ENCODE measurements at places on chromosomes 12 and 14.

GRCh38 chr12:91926848-91927247 is 218.8 kb downstream of the BTG1 start:
- no peak for DNase-seq

DNA sequence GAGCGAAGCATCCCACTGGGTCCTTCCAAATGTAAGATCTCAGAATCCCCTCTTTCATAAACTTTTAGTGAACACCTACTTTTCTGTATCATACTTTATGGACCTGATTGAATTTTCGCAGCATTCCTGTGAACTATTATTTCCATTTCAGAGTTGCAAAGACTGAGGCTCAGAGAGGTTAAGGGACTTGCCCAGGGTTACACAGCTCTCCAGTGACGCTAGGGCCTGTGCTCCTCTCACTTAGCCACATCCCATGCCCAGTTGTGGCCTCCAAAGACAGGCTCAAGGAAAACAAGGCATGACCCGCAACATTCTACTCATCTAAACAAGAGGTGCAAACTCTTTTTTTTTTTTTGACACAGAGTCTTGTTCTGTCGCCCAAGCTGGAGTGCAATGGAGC is 25.9 kb upstream of the SPPL3 start:
- no peak for DNase-seq

GRCh38 chr14:98114122-98114895 is 1157.7 kb downstream of the BCL11B start:
- DNase-seq, result no peak

GRCh38 chr12:54967461-54967860 is 17.1 kb downstream of the TESPA1 start:
- DNase-seq, result no peak

DNA sequence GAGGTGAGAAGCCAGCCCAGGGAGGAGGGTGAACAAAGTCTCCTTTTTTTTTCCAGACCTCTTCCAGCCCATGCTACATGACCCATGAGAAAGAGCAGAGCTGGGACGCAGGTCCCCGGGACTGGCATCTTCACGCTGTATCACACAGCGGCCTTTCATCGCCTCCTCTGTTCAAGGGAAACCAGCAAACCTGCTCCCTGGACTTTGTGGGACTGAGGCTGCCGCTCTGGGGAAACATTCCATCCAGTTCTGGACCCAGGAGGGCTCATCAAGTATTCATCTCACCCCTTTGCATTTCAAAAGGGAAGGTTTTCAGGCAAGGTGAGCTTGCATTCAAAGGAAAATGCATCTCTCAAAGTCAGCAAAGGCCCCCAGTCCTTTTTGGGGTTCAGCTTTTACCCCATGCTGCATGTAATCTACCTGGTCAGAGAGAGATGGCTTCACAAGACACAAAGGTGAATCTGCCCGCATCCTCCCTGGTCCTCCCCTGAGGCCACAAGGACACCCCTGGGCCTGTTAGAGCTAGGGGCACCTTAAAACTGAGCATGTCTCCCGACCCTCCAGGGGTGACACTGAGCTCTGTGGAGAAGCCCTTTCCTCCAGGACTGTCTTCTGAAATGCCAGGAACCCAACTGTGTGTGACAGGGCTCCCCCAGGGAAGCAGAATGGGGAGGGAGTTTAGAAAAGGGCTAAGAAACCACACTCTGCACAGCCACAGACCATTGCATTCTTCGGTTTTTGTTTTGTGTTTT is 21.2 kb upstream of the MEG3 start:
- peak; percentile 6 for DNase-seq

- DNase-seq, result no peak
These were observed 795.4 kb upstream of the MGAT4C start for GRCh38 chr12:87051621-87052020.

GRCh38 chr12:71299541-71300376 is 139.8 kb upstream of the LGR5 start:
- DNase-seq, result no peak

DNA sequence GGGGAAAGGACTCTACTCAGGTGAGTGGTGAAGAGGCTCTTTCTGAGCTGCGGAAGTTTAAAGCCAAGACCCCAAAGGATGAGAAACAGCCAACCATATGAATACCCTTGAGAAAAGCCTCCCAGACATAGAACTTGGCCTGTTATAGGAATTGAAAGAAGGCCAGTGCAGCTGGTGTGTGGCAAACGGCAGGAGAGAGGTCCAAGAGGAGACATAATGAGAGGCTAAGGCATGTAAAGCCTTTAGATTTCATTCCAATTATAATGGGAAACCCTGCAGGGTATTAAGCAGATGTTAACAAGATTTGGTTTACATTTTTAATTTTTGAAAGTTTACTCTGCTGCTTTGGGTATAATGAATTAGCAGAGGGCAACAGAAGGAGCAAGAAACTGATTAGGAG is 552.1 kb upstream of the FBXO33 start:
- DNase-seq, result no peak

DNA sequence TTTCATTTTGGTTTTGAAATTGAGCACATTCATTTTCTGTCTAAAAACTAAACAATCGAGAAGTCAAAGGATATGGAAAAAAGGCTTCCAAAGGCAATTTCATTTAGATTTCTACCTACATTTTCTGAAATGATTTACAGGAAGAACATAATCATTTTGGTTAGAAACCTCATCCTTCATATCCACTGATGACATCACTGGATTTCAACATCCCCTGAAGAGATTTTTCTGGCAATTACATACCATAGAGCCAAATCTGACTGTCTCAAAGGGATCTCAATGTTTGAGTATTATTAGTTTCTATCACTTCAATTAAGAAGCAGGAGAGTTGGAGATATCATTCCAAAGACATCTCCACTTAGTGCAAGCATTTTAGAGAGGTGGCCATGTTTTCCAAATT is 137.8 kb downstream of the TTC7B start:
- no peak for DNase-seq

DNA sequence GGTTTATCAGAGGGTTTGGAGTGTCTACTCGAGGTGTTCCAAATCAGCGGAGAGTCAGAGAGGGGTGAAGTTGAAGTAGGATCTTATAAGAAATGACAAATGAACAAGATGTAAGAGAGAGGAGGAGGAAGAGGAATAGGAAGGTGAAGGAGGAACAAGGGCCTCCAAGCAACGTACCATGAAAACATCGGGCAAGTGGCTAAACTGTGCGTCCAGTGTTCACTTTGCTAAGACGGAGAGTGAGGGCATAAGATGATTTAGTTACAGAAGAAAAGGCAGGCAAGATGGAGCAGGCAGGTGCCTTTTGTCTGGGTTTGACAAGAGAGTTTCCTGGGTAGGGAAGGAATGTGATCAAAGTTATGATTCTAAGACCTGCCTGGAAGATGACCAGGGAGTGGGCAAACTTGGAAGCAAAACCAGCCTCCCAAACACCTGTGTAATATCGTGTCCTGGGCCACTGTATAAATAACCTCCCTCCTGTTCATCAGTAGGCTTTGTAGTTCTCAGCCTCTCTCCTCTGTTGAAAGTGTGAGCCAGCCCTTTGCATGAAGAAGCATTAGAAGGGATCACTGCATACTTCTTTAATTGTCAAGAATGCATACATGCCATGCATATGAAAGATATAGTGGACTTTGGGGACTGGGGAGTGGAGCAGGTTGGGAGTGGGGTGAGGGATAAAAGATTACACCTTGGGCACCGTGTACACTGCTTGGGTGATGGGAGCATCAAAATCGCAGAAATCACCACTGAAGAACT is 111.4 kb downstream of the ZFP36L1 start:
- no peak for DNase-seq

DNA sequence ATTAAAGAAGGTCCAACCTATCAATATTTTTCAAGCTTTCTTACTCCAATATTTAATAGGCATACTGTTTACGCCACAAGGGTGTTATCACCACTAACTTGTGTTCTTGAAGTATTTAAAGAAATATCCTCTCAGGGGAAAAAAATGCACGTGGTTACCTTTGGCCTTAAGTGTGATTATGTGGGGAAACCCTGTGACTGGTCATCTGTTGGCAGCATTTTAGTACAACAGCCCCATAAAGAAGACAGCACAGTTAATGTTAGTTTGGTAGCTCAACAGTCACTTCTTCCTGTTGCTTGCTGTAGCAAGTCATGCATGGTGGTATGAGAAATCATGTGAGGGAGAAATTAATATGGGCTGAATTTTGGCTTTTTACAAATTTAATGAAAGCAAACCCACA is 1021.5 kb upstream of the TMEM132C start:
- no peak for DNase-seq

DNA sequence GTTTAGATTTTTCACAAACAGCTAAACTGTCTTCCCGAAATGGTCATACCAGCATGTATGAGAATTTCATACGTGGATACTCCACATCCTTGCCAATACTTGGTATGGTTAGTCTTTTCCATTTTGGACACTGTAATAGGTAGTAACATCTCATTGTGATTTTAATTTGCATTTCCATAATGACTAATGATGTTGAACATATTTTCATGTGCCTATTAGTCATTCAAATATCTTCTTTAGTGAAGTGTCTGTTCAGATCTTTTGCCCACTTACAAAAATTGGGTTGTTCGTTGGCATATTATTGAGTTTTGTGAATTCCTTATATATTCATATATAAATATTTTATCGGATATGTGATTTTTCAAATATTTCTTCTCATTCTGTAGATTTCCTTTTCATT is 78.0 kb upstream of the GNG2 start:
- no peak for DNase-seq

DNA sequence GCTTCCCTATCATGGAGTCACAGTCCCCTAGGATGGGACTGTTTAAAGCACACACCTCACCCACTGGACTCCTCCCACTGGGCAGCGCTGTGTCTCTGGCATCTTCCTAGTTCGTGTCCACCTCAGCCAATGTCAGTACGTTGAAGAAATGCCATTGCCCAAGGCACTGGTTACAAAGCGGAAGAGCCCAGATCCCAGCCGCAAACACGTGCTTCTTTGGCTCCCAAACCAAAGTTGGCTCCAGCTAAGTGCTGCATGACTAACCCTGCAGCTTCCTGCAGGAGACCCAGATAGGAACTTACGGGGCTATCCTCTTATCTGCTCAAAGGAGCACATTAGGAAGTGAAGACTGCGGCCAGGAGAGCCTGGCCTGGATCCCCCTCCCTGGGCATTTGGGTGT is 9.3 kb downstream of the SYNE3 start:
- peak; percentile 50 for DNase-seq

- no peak for DNase-seq
These were observed 48.7 kb downstream of the RBM19 start for GRCh38 chr12:113917393-113917792.

DNA sequence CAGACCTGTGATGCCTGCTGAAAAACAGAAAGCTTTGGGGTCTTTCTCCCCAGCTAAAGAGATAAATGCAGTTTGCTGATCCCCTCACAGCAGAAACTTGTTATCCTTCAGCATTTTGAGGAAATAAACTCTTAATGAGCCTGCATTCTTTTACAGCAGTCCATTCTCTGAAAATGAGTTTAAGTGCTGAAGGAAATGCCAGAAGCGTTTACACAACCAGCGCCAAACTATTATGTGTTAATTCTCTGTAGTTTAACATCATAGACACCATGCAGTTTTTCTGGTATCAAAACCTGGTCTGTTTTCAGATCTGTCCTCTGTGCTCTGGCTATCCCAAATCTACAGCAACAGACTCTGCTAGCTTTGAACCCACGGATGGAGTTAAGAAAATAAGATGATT is 291.3 kb downstream of the NPAS3 start:
- no peak for DNase-seq

GRCh38 chr14:66404051-66404545 is 82.1 kb upstream of the CCDC196 start:
- no peak for DNase-seq

GRCh38 chr12:66717036-66717673 is 38.3 kb upstream of the GRIP1 start:
- DNase-seq, result no peak

DNA sequence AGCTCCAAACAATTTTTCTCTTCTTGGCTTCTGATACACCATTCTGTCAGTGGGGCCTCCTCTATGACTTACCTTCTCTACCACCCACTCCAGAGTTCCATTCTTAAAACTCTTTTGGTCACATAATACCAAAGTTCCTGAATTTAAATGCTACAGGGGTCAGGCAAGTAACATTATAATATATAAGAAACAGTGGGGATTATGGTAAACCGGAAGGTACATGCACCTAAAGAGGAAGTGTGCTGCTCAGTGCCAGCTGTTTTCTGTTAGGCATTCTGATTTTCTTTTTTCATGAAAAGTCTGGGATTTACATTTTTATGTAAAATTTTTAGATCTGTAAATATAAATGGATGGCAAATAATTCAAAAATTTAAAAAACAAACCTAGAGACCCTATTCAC is 39.9 kb downstream of the SOS2 start:
- DNase-seq, result no peak

DNA sequence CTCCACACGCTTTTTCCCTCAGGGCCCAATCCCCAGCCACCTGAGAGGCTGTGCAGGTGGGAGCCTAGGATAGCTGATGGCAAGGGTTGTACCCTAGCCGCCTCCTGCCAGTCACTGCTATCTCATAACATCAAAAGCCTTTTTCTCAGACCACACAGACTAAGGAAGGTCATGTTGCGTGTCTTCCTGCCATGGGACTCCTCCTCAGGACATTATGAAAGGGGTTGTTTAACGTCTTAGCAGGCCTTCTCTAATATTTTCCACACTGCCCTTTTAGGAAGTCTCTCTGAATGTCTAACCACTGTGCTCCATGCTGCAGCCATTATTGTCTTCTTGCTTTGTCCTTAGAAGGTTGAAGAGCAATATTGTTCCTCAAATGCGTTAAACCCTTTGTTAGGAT is 7.6 kb upstream of the SMUG1 start:
- DNase-seq, result no peak

GRCh38 chr14:61889914-61890351 is 127.7 kb downstream of the SNAPC1 start:
- DNase-seq, result no peak

DNA sequence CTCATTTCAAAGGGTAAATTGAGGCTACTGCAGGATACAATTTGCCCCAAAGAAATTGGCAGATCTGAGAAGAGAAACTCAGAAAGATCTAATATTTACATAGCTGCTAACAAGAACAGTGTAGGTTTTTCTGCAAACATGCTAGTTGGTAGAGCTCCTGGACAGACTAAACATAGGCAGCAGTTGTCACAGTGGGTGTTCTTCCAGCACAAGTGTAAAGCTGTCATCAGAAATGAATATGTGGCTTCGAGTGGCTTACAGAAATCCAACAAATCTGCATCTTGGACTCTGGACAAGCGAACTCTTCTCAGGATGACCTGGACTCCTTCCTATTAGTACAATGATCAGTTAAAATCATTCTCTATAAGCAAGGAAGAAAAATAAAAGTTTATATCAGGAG is 5.9 kb downstream of the CBX5 start:
- no peak for DNase-seq

- no peak for DNase-seq
These were observed 115.5 kb downstream of the DHRS2 start for GRCh38 chr14:23751616-23752015.

DNA sequence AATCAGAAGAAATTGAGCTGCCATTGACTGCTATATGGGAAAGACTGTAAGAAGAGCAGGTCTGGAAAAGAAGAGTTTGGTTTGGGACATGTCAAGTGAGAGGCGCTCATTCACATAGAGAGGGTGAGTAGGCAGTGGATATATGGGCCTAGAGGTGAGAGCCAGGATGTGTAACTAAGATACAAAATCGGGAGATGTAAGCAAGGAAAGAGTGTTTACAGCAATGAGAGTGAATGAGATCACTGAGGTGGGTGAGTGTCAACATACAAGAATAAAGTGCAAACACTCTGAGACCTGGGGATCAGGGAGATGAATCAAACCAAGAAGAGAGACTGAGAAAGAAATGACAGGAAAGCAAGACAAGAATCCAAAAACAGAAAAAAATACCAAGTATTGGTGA is 58.0 kb upstream of the RTRAF start:
- no peak for DNase-seq

All from mucosa of descending colon (tissue), 3 donors.